ENCODE measurements at places on chromosomes 6 and 20.
A peak's percentile ranks its signal among the peaks of the same experiment; 100 is the strongest.

DNA sequence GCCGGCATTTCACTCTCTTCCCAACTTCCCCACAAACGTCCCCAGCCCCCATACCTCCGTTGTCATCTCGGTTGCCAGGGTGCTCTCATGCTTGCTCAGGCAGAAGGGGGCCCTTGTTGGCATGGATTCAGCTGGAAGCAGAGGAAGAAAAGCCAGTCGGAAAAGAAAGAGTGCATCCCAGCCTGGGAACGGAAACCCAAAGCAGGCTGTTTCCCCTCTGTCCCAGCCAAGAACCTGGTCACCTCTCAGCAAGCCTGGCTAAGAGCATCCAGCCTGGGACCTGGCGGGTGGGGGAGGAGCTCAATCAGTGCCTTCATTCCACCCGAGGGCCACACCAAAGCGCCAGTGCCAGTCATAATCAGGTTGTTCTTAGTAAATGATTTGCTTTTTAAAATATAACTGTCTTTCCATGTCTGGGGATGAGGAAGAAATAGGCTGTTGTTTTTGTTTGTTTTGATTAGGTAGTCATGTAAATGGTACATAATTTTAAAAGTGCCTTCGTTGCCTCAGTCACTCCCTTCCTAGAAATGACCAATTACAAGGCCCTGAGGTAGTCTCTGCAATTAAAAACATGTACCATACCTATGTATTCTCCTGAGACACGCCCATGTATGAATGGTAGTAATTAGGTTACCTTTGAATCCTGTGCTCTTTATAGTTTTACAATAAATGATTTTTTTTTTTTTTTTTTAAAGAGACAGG lies 21.1 kb downstream of the CHMP4B start:
- no peak for DNase-seq
- no peaks in the 10 kb centered on the region for H3K27me3 ChIP-seq
- peaks cover 2% of the 10 kb centered on the region for H3K4me1 ChIP-seq
- no peak overlapping the region for H3K4me3 ChIP-seq
- H3K36me3 ChIP-seq = no peaks in the 10 kb centered on the region

DNA sequence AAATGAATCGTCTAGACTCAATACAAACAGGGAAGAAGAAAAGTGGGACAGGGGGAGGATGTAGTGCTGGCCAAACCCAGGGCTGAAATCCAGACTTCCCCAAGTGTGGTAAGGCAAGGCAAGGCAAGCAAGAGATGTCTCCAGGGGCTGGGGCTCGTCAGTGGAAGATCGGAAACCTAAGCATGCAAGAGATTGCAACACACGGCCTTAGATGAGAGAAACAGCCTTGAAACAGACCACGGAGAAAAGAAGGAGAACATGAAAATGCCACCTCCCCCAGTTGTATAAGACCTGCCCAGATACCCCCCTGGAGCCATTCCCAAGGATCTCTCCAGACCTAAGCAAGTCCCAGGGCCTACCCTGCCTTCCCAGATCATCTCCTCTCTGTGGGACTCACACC lies 20.0 kb downstream of the VEGFA start:
- no peak for DNase-seq
- H3K27ac ChIP-seq = no peak overlapping the region
- H3K27me3 ChIP-seq = no peaks in the 10 kb centered on the region

- H3K4me3 ChIP-seq = no peak overlapping the region
- H3K27me3 ChIP-seq = no peaks in the 10 kb centered on the region
- H3K4me1 ChIP-seq = no peaks in the 10 kb centered on the region
- DNase-seq = no peak
- H3K36me3 ChIP-seq = no peaks in the 10 kb centered on the region
These were observed 84.3 kb upstream of the THBS2 start for GRCh38 chr6:169337886-169338445.

DNA sequence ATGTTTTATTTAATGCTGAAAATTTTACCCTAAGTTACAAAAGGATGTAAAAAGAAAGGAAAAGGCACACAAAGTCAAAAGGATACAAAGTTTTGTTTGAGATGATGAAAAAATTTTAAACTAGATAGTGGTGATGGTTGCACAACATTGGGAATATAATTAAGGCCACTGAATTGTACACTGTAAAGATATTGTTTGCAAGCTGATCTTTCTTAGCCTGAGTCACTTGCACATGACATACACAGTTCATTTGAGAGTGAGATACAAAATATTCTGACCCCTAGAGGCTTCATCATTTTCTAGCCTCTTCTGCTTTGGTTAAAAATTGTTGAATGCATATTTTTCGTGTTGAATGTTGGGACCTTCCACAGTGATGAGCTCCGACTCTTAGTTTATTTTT lies 462.6 kb downstream of the HDGFL1 start:
- DNase-seq = no peak
- H3K4me3 ChIP-seq = no peak overlapping the region
- H3K27me3 ChIP-seq = no peaks in the 10 kb centered on the region
- no peaks in the 10 kb centered on the region for H3K36me3 ChIP-seq
- H3K27ac ChIP-seq = no peak overlapping the region

- H3K27me3 ChIP-seq = no peaks in the 10 kb centered on the region
- no peak overlapping the region for H3K27ac ChIP-seq
- no peak overlapping the region for H3K4me3 ChIP-seq
These were observed 290.5 kb upstream of the ZFP64 start for GRCh38 chr20:52482044-52482443.

- DNase-seq = no peak
- H3K4me3 ChIP-seq = no peak overlapping the region
- H3K27me3 ChIP-seq = no peaks in the 10 kb centered on the region
- no peaks in the 10 kb centered on the region for H3K36me3 ChIP-seq
These were observed 91.5 kb downstream of the TOX2 start for GRCh38 chr20:44006126-44006525.

- no peaks in the 10 kb centered on the region for H3K36me3 ChIP-seq
- no peaks in the 10 kb centered on the region for H3K4me1 ChIP-seq
- no peak overlapping the region for H3K27ac ChIP-seq
- H3K4me3 ChIP-seq = no peak overlapping the region
- H3K27me3 ChIP-seq = no peaks in the 10 kb centered on the region
These were observed 1.4 kb downstream of the IL22RA2 start for GRCh38 chr6:137171824-137172733.

DNA sequence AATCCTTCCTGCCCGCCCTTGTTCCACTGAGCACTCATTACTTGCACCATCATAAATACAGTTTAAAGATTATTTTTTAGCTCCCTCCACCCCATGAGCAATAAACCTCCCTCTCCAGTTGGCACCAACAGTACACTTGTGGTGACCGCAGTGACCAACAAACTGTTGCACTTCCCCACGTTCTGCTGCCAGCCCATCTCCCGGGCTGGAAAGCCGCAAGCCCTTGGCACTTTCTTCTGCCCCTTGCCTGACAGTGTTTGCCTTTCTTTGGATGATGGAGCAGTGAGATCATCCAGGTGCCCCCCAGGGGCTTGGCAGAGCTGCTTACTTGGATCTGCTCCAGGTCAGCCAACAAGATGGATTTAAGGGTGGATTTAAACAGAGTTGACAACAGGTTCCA lies 21.6 kb downstream of the KCNB1 start:
- no peaks in the 10 kb centered on the region for H3K36me3 ChIP-seq
- no peaks in the 10 kb centered on the region for H3K27me3 ChIP-seq
- H3K27ac ChIP-seq = no peak overlapping the region
- no peak overlapping the region for H3K4me3 ChIP-seq

DNA sequence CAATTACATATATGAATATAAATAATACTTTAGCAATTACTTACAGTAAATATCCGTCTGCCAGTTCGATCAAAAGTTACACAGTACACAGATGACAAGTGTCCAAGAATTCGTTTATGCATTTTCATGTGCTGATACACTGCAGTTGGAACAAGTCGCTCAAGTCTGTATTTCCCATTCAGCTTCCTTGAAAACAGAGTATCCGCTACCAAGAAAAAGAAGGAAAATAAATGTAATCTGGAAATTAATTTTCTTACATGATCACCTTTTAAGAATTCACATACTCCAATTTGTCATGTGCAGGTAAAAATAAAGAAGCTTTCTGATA lies 35.3 kb downstream of the PHIP start:
- no peak for DNase-seq
- no peak overlapping the region for H3K27ac ChIP-seq
- H3K4me1 ChIP-seq = peaks cover 2% of the 10 kb centered on the region
- no peaks in the 10 kb centered on the region for H3K27me3 ChIP-seq

DNA sequence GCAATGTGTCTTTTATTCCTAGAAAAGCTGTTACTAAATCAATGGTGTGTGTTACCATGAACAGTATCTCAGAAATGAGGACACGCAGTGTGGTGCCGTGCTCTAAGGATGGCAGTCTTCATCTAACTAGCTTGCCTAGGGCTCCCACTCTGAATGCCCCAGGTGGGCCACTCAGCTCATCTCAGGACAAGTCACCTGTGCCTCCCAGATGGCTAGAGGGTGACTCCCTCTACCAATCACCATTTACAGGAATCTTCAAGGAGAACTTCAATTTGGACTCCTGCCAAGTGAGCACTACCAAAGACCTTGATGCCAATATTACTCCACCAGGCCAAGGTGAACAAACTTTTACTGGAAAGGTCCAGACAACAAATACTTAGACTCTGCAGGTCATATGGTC lies 202.8 kb upstream of the FOXQ1 start:
- DNase-seq = no peak
- H3K27me3 ChIP-seq = no peaks in the 10 kb centered on the region
- H3K4me1 ChIP-seq = peaks cover 4% of the 10 kb centered on the region
- H3K36me3 ChIP-seq = no peaks in the 10 kb centered on the region
- H3K4me3 ChIP-seq = no peak overlapping the region

DNA sequence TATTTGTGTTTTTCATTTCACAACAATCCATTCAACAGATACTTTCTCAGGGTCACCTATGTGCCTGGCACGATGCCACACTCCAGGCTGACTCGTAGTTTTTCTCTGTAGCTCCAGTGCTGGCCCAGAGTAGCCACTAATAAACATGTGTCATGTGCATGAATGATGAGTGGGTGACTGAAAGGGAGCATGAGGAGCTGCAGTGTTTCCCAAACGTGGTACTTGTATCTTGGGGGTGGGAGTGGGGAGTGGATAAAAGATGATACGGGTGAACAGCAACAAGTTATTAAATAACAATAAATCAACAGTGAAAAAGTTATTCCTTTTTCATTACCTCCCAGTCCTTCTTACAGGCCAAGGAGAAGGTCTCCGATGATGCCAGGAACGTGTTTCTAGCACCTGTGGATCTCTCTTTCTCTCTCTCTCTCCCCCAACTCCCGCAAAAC lies 17.1 kb downstream of the SRXN1 start:
- no peak for DNase-seq
- no peaks in the 10 kb centered on the region for H3K4me1 ChIP-seq
- no peaks in the 10 kb centered on the region for H3K27me3 ChIP-seq
- no peak overlapping the region for H3K27ac ChIP-seq
- H3K36me3 ChIP-seq = no peaks in the 10 kb centered on the region

DNA sequence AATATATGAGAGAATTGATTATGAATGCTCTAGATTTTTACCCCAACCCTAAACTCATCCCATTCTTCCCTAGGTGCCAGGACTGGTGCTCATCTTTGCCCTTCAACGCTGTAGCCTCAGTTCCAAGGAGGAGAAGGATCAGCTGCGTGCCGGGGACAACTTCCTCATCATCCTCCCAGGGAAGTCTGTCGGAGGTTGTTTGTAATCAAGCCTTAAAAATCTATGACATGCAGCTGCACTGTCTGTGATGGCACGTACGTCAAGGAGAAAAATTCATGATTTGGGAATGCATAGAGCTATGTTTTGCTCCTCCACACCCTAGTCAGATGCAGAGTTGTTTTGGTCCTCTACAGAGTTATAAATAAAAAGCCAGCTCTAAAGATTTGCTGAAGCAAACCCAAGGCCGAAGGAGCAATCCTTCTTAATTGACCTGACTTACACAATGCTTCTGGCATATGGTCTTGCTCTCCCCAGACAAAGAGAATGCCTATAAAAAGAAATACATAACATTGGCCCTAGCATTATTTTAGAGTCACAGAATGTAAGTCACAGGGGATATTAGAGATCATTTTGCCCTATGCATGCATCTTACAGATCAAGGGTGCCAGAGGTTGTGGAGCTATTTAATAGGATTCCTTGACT lies 244.2 kb downstream of the HIVEP2 start:
- H3K36me3 ChIP-seq = no peaks in the 10 kb centered on the region
- no peaks in the 10 kb centered on the region for H3K27me3 ChIP-seq
- H3K27ac ChIP-seq = no peak overlapping the region
- H3K4me3 ChIP-seq = no peak overlapping the region
- peaks cover 17% of the 10 kb centered on the region for H3K4me1 ChIP-seq
- DNase-seq = no peak

GRCh38 chr6:131523988-131524673 lies 48.9 kb upstream of the ARG1 start:
- H3K36me3 ChIP-seq = no peaks in the 10 kb centered on the region
- H3K27me3 ChIP-seq = no peaks in the 10 kb centered on the region
- no peak overlapping the region for H3K27ac ChIP-seq
- no peak for DNase-seq
- H3K4me1 ChIP-seq = no peaks in the 10 kb centered on the region
- H3K4me3 ChIP-seq = no peak overlapping the region

DNA sequence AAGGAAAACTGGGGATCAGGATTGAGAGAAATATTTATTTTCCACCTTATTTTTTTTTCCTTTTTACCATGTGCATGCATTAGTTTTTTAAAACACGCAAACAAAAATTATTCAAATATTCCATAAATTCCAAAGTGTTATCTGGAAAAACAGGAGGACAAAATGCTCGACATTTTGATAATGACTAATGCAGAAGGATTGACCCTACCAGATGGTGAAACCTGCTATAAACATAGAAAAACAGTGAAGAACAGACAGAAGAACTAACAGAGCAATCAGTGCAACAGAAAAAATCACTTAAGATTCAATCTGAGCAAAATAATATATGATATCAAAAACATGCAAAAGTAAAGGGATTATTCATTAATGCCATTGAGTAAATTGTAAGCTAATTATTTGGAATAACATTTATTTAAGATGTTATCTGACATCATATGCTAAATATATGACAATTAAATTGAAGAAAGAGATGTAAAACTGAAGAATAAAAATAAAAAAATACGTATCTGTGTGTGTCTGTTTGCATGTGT lies 218.4 kb downstream of the LMBRD1 start:
- H3K4me1 ChIP-seq = no peaks in the 10 kb centered on the region
- no peaks in the 10 kb centered on the region for H3K27me3 ChIP-seq
- H3K36me3 ChIP-seq = no peaks in the 10 kb centered on the region

GRCh38 chr6:57102976-57103375 lies 13.0 kb downstream of the ZNF451 start:
- DNase-seq = no peak
- H3K4me3 ChIP-seq = no peak overlapping the region
- peaks cover 14% of the 10 kb centered on the region for H3K36me3 ChIP-seq
- H3K27ac ChIP-seq = no peak overlapping the region
- H3K27me3 ChIP-seq = peaks cover 2% of the 10 kb centered on the region

- peak overlapping the region; percentile 46 for H3K27ac ChIP-seq
- H3K36me3 ChIP-seq = no peaks in the 10 kb centered on the region
- H3K4me1 ChIP-seq = peaks cover 5% of the 10 kb centered on the region
- peak; percentile 98 for DNase-seq
- H3K4me3 ChIP-seq = peak overlapping the region; percentile 48
These were observed 96.5 kb downstream of the HFE start for GRCh38 chr6:26183581-26184366.

DNA sequence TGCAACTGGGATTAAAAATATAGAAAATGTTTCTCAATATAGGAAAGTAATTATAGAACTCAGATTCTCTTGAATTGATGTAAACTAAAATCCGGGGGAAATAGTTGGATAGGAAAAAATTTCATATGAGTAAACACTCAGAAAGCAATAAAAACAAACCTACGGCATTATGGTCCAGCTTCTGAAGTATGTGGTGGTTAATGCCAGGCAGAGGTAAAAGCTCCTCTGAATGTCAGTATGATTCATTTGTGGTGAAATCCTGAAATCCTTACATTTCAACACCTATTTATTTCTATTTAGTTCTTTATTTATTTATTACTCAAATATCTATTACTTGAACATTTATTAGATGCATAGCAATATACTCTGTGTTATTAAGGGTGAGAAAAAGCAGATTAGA lies 145.1 kb downstream of the RIMS1 start:
- no peaks in the 10 kb centered on the region for H3K27me3 ChIP-seq
- H3K36me3 ChIP-seq = no peaks in the 10 kb centered on the region
- H3K4me1 ChIP-seq = no peaks in the 10 kb centered on the region
- no peak for DNase-seq

All from mesendoderm (in vitro differentiated cells).